ENCODE measurements at places on chromosomes 5 and 9.

DNA sequence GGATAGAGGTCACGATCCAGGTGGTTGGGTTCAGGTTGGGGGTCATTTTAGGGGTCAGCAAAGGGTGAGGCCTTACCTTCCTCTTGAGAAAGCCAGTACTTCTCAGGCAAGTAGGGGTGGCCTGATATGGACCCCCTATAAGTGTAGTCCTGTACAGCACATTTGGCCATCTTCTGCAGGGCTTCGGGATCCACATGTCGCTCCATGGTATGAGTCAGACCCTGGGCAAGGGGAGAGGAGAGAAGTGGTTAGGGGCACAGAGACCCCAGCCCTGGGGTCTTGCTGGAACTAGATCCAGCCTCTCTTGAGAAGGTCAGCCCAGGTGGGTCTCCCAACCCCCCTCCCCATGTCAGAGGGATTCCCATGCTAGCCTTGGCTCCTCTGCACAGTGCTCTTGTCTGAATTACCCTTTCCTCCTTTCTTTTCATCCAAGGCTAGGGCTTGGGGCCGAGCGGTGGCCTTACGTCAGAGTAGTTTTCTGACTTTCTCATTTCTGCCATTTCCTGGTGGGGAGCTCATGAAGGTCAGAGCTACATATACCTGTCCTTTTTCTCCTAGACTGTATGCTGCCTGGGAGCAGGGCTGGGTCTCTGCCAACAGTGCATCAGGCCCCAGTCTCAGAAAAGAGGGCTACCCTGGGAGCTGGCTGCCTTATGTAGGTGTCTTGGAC, 9.0 kb upstream of the MYORG start:
- no peak overlapping the region for H3K4me3 ChIP-seq
- H3K36me3 ChIP-seq: no peaks in the 10 kb centered on the region
- peaks cover 49% of the 10 kb centered on the region for H3K27me3 ChIP-seq
- no peak for DNase-seq

GRCh38 chr5:32462618-32463017, 18.1 kb upstream of the ZFR start:
- H3K27me3 ChIP-seq: no peaks in the 10 kb centered on the region
- no peaks in the 10 kb centered on the region for H3K36me3 ChIP-seq
- peak; percentile 48 for DNase-seq
- H3K4me1 ChIP-seq: no peaks in the 10 kb centered on the region

- peaks cover 8% of the 10 kb centered on the region for H3K4me1 ChIP-seq
- peak overlapping the region; percentile 10 for H3K27ac ChIP-seq
- no peak overlapping the region for H3K4me3 ChIP-seq
- peaks cover 5% of the 10 kb centered on the region for H3K36me3 ChIP-seq
- peak; percentile 46 for DNase-seq
These were observed 173.1 kb downstream of the KDM4C start for GRCh38 chr9:6930827-6931226.

- DNase-seq: no peak
- peaks cover 21% of the 10 kb centered on the region for H3K36me3 ChIP-seq
- no peak overlapping the region for H3K4me3 ChIP-seq
- no peak overlapping the region for H3K27ac ChIP-seq
- H3K27me3 ChIP-seq: no peaks in the 10 kb centered on the region
These were observed 14.1 kb downstream of the TRIM32 start for GRCh38 chr9:116700882-116701865.

DNA sequence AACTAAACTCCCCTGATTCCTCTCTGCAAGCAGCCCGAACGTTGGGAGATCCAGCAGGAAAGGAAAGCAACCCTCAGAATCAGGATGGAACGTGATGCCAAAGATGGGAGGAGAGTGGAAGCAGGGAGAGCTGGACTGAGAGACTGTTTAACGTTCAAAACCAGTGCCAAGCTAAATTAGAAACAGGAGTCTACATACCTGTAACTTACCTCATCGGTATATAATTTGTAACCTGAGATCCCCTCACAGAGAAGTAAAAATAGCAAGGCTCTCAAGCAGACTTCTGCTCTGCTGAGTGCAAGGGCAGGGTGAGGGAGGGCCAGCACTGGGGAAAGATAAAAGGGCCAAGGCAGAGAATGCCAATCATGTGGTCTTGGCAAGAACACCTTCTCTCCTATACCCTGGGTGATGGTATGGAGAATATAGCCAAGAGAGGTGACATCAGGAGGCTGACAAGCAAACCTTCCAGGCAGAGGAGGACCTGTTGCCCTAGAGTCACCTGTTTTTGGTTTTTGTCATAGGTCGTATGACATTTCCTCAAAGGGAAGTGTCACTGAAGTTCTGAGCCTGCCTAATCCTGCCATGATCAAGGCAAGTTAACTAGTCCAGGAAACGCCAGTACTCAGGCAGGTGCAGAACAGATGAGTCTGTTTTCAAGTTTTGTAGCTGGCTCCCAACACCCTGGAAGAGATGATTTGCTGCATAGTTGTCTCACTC, 472.0 kb downstream of the NFIB start:
- no peaks in the 10 kb centered on the region for H3K4me1 ChIP-seq
- H3K36me3 ChIP-seq: no peaks in the 10 kb centered on the region
- H3K27me3 ChIP-seq: no peaks in the 10 kb centered on the region
- H3K27ac ChIP-seq: no peak overlapping the region

DNA sequence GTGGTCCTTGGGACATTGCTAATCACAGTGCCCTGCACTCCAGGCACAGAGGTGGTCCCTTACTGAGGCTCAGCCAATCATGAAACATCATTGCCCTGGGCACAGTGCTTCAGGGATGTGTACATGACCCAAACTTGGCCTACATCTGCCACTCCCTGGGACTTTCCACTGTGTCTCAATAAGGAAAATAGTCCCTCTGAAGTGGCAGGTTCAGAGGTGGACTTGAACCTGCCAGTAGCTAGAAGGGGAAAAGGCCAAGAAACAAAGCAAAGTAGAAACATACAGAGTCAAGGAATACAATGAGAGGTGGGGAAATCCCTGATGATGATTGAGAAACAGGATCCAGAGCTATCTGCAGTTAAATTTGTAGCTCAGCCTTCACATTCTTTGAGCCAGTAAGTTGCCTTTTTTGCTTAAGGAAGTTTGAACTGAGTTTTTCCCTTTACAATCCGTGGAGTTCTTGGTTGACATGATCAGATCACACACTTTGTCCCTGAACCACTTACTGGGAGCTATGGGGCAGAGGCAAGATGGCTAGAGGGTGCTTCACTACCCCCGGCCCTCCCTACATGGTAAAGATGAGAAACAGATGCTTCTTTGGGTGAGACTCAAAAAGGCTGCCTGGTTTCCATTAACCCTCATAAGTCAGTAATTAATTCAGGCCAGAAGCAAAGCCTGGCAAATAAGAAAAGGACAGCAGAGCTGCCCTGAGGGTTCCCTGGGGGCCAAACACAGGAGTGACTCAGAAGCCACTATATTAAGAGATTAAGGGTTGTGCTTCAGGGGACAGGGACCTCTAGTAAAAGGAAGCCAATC, 57.6 kb downstream of the SH3TC2 start:
- peak; percentile 67 for DNase-seq
- H3K36me3 ChIP-seq: no peaks in the 10 kb centered on the region
- no peak overlapping the region for H3K27ac ChIP-seq
- no peak overlapping the region for H3K4me3 ChIP-seq
- no peaks in the 10 kb centered on the region for H3K27me3 ChIP-seq

- peaks cover 33% of the 10 kb centered on the region for H3K27me3 ChIP-seq
- no peak overlapping the region for H3K4me3 ChIP-seq
- no peak overlapping the region for H3K27ac ChIP-seq
- H3K36me3 ChIP-seq: no peaks in the 10 kb centered on the region
- DNase-seq: no peak
These were observed 19.0 kb upstream of the RUSC2 start for GRCh38 chr9:35470894-35471293.

GRCh38 chr5:53068291-53068836, 41.2 kb downstream of the MOCS2 start:
- no peaks in the 10 kb centered on the region for H3K27me3 ChIP-seq
- no peaks in the 10 kb centered on the region for H3K4me1 ChIP-seq
- H3K4me3 ChIP-seq: no peak overlapping the region
- no peak overlapping the region for H3K27ac ChIP-seq

- no peaks in the 10 kb centered on the region for H3K36me3 ChIP-seq
- peaks cover 3% of the 10 kb centered on the region for H3K27me3 ChIP-seq
- H3K27ac ChIP-seq: no peak overlapping the region
- DNase-seq: no peak
These were observed 277.8 kb upstream of the FBXL7 start for GRCh38 chr5:15222156-15222555.

GRCh38 chr5:131751506-131751905, 45.3 kb downstream of the FNIP1 start:
- H3K27me3 ChIP-seq: no peaks in the 10 kb centered on the region
- H3K4me1 ChIP-seq: no peaks in the 10 kb centered on the region
- H3K4me3 ChIP-seq: no peak overlapping the region
- H3K36me3 ChIP-seq: peaks cover 9% of the 10 kb centered on the region

DNA sequence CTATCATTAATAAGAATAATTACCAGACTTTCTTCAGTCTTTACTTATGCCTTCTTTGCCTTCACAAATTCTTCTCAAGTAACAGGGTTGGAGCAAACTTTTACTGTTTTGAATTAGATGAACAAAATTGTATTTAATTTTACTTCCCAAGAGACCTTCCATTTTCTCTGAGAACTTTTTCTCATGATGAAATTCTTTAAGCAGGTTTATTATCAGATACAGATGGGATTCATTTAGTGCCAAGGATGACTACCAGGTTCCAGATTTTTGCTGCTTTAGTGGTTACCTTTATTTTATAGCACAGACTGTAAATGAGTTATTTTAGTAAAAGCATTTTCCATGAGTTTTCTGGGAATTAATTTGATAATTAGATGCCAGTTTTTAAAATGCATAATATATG, 125.1 kb downstream of the GDNF start:
- H3K4me3 ChIP-seq: peak overlapping the region; percentile 11
- H3K27me3 ChIP-seq: no peaks in the 10 kb centered on the region
- no peaks in the 10 kb centered on the region for H3K36me3 ChIP-seq
- DNase-seq: no peak
- H3K4me1 ChIP-seq: peaks cover 2% of the 10 kb centered on the region

- H3K4me3 ChIP-seq: no peak overlapping the region
- peaks cover under 1% of the 10 kb centered on the region for H3K36me3 ChIP-seq
- H3K27me3 ChIP-seq: no peaks in the 10 kb centered on the region
- H3K27ac ChIP-seq: no peak overlapping the region
These were observed 24.4 kb downstream of the LMNB1 start for GRCh38 chr5:126801174-126801991.

GRCh38 chr9:128683340-128684064, 5.5 kb upstream of the SET start:
- peak; percentile 51 for DNase-seq
- no peaks in the 10 kb centered on the region for H3K27me3 ChIP-seq
- H3K4me1 ChIP-seq: peaks cover 31% of the 10 kb centered on the region
- peak overlapping the region; percentile 92 for H3K27ac ChIP-seq
- peaks cover 3% of the 10 kb centered on the region for H3K36me3 ChIP-seq
- peak overlapping the region; percentile 70 for H3K4me3 ChIP-seq

DNA sequence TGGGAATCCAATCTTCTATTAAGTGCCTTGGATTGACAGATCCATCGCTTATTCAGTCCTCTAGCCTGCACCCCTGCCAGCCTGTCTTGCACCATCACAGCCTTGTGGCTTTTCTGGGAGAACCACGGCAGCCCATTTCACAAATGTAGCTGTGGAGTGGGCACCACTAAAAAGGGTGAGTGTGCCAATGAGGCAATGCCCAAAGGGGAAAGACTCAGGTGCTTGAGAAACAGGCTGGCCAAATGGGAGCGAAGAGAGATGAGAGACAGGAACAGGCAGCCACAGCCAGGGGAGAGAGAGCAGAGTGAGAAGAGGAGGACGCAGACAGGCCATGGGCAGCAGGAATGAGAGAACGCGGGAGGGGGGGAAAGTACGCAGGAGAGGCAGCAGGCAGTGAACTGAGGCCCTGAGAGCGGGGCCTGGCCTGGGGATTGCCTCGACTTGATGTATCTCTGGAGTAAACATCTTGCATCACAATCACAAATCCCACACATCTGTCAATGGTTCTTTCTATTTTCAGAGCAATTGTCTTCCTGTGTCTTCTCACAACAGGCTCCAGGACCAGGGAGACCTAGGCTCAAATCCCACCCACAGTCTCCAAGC, 173.1 kb downstream of the SYK start:
- H3K27me3 ChIP-seq: no peaks in the 10 kb centered on the region
- no peaks in the 10 kb centered on the region for H3K36me3 ChIP-seq
- H3K27ac ChIP-seq: no peak overlapping the region
- no peak overlapping the region for H3K4me3 ChIP-seq
- no peak for DNase-seq
- peaks cover 10% of the 10 kb centered on the region for H3K4me1 ChIP-seq

GRCh38 chr9:121455527-121456239, 44.0 kb downstream of the GGTA1 start:
- peaks cover 81% of the 10 kb centered on the region for H3K27me3 ChIP-seq
- H3K36me3 ChIP-seq: no peaks in the 10 kb centered on the region
- H3K4me3 ChIP-seq: no peak overlapping the region
- no peak overlapping the region for H3K27ac ChIP-seq
- no peaks in the 10 kb centered on the region for H3K4me1 ChIP-seq
- no peak for DNase-seq
